ENCODE measurements at places on chromosomes 11 and 22.
A peak's percentile ranks its signal among the peaks of the same experiment; 100 is the strongest.

DNA sequence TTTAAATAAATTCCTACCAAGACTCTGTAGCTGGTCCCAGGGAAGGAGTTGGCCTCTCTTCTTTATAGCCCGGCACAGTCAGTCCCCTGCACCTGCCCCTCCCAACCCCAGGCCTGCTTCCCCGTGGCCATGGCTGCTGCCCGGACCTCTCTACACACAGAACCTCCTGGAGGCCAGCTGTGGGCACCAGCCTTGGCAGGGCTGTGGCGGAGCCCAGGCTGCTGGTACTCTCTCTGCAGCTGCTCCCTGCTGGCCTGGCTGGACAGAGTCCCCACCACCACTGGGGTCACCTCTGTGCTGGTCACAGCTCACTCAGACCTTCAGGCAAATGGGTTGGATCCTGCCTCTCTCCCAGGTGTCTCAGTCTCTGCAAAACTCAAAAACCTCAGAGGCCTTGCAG is 69.3 kb downstream of the LRP5 start:
- DNase-seq, result no peak

GRCh38 chr11:57483562-57483918 is 23.2 kb downstream of the RTN4RL2 start:
- no peak for DNase-seq

GRCh38 chr11:110737593-110737992 is 25.4 kb upstream of the ARHGAP20 start:
- DNase-seq, result no peak

- no peak for DNase-seq
Measured at GRCh38 chr11:85953491-85954143, 98.4 kb downstream of the CCDC83 start.

GRCh38 chr22:49934160-49934890 is 15.9 kb downstream of the CRELD2 start:
- DNase-seq, result peak; percentile 55

GRCh38 chr11:115217726-115218311 is 286.4 kb downstream of the CADM1 start:
- peak; percentile 21 for DNase-seq

DNA sequence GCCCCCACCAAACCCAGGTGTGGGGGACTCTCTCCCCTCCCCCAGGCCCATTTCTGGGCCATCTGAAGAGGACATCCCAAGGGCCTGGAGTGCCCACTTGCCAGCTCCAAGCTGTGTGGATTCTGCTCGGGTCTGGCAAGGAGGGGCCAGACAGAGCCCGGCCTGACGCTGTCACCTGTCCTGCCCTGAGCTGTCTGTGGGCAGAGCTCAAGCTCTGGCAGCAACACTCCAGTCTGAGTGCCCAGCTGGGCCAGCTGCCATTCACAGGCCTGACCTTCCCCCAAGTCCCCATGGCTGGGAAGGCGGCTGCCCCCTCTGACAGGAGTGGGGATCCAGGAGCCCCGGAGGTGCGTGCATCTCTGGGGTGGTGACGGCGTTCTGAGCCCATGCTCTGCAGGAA is 6.2 kb upstream of the PIM3 start:
- no peak for DNase-seq

- DNase-seq, result no peak
Measured at GRCh38 chr11:46505741-46506482, 87.9 kb downstream of the AMBRA1 start.

- no peak for DNase-seq
Measured at GRCh38 chr22:41300661-41301060, 664 bp upstream of the ZC3H7B start.

DNA sequence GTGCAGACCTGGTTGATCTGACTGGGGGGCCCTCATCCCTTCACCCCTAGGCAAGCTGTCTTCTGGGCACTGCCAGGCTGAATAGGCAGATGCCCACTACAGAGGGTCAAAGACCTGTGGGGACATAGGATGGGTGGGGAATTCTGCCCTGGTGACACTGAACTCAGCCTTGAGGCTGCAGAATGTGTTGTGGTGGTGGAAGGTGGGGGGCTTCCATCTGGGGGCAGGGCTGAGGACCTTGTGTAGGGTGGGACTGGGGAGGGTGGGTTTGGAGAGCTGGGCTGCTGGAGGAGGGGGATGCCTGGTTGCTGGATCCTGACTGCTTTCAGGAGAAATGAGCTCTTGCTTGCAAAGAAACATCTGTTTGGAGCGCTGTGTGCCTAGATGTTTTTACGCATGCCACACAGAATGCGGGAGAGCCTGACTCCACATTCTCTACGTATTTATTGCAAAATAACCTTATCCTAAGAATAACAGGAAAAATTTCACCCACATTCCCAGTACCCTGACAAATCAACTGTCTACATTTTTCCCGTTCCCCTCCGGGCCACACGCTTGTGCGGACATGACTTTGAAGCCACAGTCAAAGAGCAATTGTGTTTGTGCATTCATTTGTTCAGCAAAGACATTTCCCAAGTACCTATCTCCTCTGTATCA is 18.3 kb downstream of the SMIM38 start:
- no peak for DNase-seq

- no peak for DNase-seq
Measured at GRCh38 chr11:128493570-128493965, 93.8 kb downstream of the ETS1 start.

- no peak for DNase-seq
Measured at GRCh38 chr11:83023410-83023809, 48.3 kb downstream of the RAB30 start.

- DNase-seq, result no peak
Measured at GRCh38 chr11:81007046-81007445, 1566.2 kb upstream of the TENM4 start.

- DNase-seq, result peak; percentile 7
Measured at GRCh38 chr11:8247312-8247711, 16.4 kb downstream of the LMO1 start.

- no peak for DNase-seq
Measured at GRCh38 chr11:35780951-35781860, 118.6 kb downstream of the TRIM44 start.

DNA sequence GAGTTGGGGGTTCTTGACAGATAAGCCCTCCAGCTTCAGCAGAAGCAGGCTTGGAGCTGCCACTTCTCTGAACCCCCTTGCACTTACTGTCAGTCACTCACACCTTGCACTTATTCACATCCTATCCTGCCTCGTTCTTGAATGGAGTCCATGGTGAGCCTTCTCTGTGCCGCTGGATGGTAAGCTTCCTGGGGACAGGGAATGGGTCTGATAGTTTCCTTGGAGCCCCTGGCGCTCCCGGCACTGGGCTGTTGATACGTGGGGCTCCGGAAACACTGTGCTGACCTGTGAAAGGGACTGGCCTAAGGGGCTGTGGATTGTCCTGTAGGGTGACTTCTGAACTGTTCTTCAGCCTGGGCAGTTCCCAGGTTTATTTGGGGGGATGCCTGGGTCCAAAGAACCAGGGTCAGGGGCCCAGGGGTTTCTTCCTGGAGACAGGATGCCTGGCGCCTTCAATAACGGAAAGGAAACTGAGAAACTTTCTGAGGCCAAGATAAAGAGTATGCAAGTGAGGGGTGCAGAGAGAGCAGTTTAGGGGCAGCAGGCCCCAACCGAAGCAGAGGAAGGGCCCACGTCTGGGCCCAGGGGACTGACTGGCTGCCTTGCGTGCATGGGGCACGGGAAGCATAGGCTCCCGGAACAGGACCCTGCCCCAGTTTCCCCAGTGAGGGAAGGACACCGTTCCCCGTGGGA is 709 bp upstream of the ST3GAL4 start:
- DNase-seq, result no peak

GRCh38 chr22:33274214-33275072 is 216.3 kb upstream of the SYN3 start:
- DNase-seq, result no peak

DNA sequence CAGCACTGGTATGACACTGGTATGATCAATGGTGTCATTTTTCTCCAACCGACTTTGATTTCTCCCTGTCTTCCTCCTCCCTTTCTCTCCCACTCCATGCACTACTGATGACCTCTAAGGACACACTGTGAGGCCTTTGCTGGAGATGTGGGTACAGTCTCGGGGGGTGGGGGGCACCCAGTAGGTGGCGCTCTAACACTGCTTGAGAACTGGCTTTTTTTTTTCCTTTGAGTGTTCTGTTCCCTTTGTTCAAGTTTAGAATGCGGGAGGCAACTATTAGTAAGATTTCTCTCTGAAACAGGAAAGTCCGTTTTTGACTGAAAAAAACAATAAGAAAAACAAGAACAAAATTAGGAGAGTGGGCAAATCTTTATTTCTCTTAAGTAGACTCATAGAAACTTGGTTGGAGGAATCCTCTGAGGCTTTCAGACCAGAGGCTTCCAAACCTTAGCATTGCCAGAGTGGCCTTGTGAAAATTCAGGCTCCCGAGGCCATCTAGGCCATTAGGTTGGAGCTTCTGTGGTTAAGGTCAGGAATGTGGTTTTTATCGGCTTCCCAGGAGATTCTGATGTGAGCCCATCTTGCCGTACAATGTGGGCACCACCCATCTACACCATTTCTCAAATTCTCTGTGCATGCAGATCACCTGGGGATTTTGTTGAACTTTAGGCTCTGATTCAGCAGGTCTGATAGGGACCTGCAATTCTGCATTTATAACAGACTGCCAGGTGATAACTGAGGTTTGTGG is 43.2 kb downstream of the PANX1 start:
- DNase-seq, result peak; percentile 23

DNA sequence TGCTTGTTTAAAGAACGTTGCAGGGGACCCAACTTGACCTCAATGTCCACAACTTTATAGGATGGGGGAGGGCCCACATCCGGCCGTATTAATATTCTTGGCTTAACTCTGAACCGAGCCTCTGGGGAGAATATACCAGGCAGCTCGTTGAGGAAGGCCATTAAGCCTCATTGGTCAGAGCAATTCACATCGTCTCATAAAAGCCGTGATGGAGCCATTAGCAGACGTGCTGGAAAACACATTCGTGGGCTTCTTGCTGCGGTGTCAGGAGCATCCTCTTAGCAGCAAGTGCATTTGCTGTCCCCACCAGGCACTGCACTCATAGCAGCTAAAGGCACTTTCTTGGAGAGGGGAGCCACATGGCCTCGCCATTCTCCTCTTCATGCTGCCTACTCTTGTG is 14.9 kb downstream of the DSCAML1 start:
- DNase-seq, result no peak

- peak; percentile 84 for DNase-seq
Measured at GRCh38 chr22:31286360-31287255, 5.7 kb downstream of the PIK3IP1 start.
